ENCODE measurements at places on chromosomes 13 and 19.

DNA sequence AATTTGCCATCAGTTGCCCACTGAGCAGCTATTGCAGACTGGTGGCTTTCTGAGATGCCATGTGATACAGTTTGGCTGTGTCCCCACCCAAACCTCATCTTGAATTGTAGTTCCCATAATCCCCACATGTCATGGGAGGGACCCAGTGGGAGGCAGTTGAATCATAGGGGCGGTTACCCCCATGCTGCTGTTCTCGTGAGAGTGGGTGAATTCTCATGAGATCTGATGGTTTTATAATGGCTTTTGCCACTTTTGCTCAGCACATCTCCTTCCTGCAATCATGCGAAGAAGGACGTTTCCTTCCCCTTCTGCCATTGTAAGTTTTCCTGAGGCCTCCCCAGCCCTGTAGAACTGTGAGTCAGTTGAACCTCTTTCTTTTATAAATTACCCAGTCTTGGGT lies 34.8 kb upstream of the ANKRD10 start:
- no peak for DNase-seq

GRCh38 chr19:32018014-32018413 lies 327.4 kb upstream of the ZNF507 start:
- no peak for DNase-seq

- no peak for DNase-seq
Observed at GRCh38 chr13:44089452-44089851, 209.7 kb downstream of the LACC1 start.

GRCh38 chr13:111256946-111257345 lies 63.5 kb upstream of the TEX29 start:
- no peak for DNase-seq

GRCh38 chr19:10104130-10104513 lies 1.6 kb upstream of the ANGPTL6 start:
- no peak for DNase-seq

DNA sequence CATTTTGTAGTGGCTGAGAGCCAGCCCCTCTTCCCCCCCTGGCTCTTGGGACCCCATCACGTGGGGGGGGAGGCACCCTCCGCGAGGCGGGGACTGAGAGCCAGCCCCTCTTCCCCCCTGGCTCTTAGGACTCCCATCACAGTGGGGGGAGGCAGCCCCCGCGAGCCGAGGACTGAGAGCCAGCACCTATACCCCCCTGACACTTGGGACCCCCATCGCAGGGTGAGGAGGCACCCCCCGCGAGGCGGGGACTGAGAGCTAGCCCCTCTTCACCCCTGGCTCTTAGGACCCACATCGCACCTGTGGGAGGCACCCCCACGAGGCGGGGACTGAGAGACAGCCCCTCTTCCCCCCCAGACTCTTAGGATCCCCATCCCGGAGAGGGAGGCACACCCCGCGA lies 2426.5 kb upstream of the PCDH20 start:
- DNase-seq = no peak

GRCh38 chr13:30565658-30566057 lies 52.1 kb upstream of the USPL1 start:
- DNase-seq = no peak

- no peak for DNase-seq
Observed at GRCh38 chr19:41320568-41320967, 10.6 kb downstream of the CCDC97 start.

GRCh38 chr13:113584870-113585671 lies 518 bp downstream of the TFDP1 start:
- no peak for DNase-seq

GRCh38 chr19:48206397-48207093 lies 36.1 kb downstream of the ZSWIM9 start:
- DNase-seq = no peak

DNA sequence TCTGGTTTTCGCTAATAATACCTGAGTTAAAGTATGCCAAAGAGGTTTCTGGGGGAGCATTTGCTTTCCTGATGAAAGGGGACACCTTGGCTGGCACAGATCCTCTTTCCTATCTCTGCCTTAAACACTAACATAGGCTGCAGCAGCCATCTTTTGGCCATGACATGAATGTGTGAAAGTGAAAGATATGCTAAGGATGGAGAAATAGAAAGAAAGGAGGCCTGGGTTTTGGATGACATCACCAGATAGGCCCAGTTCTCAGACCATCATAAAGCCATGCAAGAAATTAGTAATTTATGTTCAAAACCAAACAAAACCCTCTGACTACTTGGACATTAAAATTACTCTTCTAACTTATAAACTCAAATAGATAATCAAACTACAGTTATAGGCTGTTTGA lies 279.7 kb downstream of the COG6 start:
- no peak for DNase-seq

- DNase-seq = no peak
Observed at GRCh38 chr13:66794340-66795031, 435.6 kb downstream of the PCDH9 start.

GRCh38 chr13:32976912-32977311 lies 39.3 kb upstream of the KL start:
- no peak for DNase-seq

DNA sequence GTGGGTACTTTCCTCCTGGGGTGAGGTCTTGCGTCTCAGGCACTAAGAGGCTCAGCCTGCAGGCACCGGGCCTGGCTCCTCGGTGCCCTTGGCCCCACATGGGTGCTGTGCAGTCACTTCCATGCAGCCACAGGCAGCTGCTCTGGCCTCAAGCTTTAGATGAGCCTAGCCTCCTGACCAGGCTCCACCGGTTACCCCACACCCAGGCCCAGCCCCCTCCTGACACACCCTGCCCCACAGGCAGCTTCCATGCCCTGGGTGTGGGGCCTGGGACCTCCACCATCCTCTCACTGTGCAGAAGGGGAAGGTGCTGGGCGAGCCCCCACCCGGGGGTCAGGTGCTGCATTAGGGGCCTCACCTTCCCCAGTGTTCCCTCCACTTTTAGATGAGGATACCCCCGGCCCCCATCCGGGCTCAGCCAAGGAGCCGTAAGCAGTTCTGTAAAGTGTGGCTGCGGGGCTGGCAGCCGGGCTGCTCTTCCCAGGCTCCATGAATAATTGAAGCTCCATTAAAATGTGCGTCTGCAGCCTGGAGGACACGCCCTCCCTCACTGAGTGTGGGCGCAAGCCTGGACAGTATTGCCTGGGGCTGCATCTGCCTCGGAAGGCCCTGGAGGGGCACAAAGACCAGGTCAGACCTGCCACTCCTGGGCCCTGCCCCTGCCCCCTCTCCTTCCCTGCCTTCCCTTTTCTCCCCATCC lies 72.5 kb upstream of the KCTD15 start:
- DNase-seq = no peak

GRCh38 chr13:47044842-47045241 lies 148.0 kb upstream of the HTR2A start:
- DNase-seq = no peak

DNA sequence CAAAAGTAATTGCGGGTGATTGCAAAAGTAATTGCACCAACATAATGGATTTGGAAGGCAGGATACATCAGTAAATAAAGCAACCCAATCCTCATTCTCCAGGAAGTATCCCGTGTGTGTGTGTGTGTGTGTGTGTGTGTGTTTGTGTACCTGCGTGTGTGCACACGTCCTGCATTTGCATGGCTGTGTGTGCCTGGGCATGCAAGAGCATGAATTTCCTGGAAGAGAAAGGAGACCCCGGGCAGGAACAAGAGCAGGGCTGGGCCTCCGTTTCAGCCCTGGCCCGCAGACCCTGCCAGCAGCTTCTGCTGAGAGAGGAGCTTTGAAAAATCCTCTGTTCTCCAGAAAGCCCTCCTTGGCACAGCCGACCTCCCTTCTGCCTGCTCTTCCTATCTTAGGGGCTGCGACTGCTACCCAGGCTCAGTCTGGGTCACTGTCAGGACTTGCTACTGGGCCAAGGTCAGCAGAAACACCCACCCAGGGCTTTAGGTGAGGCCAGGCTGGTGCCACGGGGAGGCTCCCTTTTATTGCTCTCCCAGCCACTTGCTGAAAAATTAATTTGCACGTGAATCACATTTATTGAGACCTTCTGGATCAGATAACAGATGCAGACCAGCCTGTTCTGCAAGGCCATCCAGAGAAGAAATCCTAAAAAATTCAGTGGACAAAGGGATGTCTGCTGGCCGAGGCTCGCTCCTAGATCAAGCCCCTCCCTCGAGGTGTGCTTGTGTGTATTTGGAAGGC lies 258.3 kb downstream of the ZNF536 start:
- DNase-seq = no peak

DNA sequence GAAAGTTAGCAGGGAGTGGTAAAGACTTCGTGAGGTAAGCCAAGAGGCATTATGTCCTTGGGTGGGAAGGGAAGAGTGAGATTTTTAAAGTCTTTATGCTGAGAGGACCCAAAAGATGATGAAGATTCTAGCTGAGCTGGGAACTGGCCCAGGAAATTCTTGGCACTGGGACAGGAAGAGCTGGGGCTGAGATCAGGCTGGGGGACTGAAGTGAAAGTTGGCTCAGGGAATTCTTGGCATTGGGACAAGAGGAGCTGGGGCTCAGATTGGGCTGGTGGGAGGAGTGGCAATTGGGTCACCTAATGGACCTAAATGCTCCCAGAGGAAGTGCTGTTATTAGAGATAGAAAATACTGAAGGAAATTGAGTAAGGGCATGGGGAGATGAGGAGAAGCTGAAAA lies 8.8 kb downstream of the SCEL start:
- no peak for DNase-seq

- DNase-seq = no peak
Observed at GRCh38 chr13:31051999-31052398, 109.7 kb downstream of the HSPH1 start.

GRCh38 chr19:45778010-45778661 lies 4.2 kb downstream of the DMPK start:
- no peak for DNase-seq

DNA sequence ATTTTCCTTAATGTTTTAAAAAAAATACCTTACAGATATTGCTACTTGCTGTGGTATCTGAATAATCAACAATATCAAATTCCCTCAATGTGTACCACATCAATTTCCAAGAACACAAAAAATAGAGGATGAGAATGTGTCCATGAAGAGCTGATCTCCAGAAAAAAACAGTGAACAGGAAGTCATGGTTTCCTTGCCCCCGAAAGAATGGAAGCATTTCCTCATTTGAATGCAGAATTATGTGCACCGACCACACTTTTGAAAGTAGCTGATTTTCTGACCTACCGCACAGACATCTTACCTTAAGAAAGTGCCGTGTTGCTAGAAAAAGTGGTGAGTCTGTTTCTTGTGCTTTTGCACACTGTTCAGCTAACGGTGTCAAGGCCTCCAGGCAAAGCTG lies 13.4 kb upstream of the EEF1AKMT1 start:
- no peak for DNase-seq

Data from activated naive CD8-positive, alpha-beta T cell treated with anti-CD3 and anti-CD28 coated beads, Interleukin-2, amount 50 U/mL, for 16 hours (primary cell).